Activated CD4-positive, alpha-beta T cell treated with anti-CD3 and anti-CD28 coated beads for 36 hours (primary cell): ENCODE measurements at places on chromosomes 16 and 17. TPM values are rescaled to one million over a fixed set of nuclear protein-coding genes. Genes with fewer than 3 reads are reported as not detected.

GRCh38 chr17:41212524-41213169, 13.8 kb upstream of the KRTAP9-2 start:
- no peak for DNase-seq

GRCh38 chr16:56672761-56673536, 3.3 kb downstream of the MT1H start:
- no peak for DNase-seq

DNA sequence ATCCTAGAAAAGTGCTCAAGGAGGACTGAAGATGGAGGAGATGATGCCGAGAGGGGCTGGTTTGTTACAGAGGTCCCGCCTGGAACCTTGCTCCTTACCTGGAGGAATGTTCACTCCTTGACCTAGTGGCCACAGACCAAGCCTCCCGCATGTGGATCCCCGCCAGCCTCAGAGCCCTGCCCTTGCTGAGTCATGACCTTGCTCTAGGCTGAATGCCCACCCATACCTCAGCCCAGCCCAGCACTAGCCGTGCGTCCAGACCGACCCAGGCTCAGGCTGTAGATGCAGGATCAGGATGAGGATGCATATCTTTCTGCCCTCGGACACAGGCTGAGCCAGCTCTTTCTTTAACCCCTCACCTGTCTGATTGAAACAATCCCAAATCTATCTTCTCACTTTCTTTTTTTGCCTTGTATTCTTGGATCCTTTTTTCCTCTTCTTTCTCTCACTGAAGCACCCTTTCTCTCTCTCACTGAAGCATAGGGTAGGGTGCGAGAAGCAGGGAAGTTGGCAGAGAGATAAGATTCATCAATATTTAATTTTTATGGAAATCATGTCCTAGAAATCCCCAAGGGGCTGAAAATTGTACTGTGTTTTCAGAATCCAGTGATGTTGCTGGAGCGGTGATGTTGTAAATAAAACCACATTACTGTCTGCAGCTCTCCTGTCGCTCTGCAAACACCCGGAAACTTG, 34.9 kb downstream of the WSCD1 start:
- no peak for DNase-seq

GRCh38 chr17:20989991-20990855, 52.6 kb downstream of the USP22 start:
- DNase-seq: no peak

Gene GNG13
- not detected for total RNA-seq

Gene TEX14
- total RNA-seq: 0.14 TPM

DNA sequence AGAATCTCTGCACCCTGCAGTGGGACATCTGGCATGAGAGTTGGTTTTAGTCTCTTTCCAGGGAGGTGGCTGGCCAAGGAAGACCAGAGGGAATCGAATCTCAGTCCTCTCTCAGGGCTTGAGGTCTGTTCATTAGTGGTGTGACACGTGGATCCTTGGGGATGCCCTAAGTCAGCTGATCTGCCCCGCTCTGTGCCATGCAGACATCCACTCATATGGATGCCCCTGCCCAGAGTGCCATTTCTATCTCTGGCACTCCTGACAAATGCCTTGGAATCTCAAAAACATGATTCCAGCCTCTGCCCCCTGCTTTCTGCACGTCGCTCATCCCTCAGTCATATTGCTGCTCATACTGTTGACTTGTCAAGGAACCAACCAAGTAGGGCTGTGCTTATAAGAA, 38.8 kb downstream of the WSCD1 start:
- no peak for DNase-seq

Gene OSBPL7
- 12.9 TPM for total RNA-seq

Gene GNGT2
- 27.3 TPM for total RNA-seq

Gene BCAR1
- 0.98 TPM for total RNA-seq

DNA sequence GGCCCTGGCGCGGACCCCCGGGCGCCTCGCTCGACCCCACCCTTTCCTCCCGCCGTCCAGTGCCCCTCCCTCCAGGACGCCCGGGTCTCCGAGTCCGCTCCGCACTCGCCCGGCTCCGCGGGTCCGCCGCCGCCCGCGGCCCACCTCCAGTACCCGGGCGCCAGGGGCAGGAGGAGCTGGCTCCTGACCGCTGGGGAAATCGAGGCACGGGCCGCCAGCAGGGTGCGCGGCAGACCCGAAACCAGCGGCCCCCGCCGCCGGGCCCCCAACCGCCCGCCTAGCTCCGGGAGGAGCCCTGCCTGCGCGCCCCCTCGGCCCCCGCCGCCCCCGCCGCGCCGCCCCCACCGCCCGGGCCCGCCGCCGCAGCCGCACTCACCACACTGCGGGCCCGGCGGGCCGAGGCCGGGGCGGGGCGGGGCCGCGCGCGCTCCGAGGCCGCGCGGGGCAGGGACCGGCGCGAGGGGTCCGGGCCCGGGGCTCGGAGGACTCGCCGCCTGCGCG, 333 bp downstream of the MAFG start:
- DNase-seq: no peak

DNA sequence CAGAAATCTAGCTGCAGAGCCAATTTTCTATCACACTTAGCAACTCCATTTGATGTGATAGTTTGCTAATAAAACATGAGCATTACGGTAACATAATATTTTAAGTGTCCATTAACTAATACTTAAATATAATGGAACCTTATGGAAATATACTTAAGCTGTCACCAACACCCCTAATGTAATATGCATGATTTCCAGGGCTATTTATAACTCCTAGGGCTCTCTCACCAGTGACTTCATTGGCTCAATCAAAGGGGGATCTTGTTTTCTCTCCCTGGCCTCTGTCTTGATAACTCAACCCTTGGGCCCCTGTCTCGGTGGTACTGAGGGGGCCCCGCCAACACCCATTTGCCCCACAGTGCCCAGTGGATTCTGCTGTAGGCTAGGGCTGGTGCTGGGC, 170.4 kb downstream of the SALL1 start:
- no peak for DNase-seq

GRCh38 chr17:7208027-7208571, 11.5 kb downstream of the DLG4 start:
- no peak for DNase-seq

Gene CSH2
- not detected for total RNA-seq

DNA sequence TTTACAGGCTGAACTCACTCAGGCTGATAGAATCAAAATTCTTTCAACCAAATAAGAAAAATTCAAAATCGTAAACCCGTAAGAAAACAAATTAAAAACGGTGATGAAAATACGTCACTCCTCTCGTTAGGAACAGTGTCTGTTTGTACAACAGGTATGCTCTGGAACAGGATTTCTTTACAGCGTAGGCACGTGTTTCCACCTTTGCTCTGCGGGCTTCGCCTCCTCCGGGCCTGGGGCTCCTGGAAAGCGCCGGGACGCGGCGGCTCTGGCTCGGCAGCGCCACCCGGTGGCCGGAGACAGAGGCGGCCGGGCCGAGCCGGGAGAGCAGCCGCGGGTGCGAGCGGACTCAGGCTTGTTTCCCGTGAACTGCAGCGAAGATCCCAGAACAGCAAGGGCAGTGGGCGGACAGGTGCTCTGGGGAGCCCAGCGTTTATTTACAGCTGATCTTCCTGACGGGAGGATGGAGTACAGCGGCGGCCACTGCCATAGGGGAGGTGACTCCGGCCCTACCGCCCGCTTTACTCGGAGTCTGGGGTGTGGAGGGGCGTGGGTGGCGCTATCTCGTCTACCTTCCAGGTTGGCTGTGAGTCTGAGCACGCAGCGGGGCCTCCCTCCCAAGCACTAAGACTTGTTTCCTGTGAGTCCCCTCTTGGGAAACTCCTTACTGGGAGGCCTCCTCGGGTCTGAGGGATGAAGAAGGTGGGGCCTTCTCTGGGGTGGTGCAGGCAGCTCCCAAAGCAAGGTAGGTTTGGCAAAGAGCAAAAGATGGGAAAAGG, 40.5 kb upstream of the ATP2A3 start:
- DNase-seq: peak; percentile 80

Gene GAS7
- 0.60 TPM for total RNA-seq
